Memory B cell (primary cell): ENCODE measurements at places on chromosomes 16 and 17.

GRCh38 chr16:87970186-87970585 is 19.0 kb downstream of the BANP start:
- H3K27me3 ChIP-seq: no peaks in the 10 kb centered on the region
- no peak for DNase-seq
- peaks cover 35% of the 10 kb centered on the region for H3K36me3 ChIP-seq
- H3K27ac ChIP-seq: no peak overlapping the region

DNA sequence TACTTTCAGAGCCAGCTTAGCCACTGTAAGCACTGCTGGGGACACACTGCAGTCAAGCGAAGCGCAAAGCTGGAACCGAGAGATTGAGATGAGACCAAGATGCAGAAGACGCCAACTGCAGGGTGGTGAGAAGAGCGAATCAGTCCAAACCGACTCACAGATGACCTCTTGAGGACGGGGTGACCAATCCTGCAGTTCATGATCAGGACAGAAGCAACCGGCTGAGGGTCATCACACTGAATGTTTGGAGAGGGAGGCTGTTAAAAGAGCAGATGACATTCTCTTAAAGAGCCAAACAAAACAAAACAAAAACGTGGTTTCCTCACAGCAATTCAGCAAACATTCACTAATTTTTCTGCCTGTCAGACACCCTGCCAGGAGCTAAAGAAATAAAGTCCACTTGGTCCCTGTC is 8.5 kb downstream of the HASPIN start:
- H3K36me3 ChIP-seq: no peaks in the 10 kb centered on the region
- H3K4me1 ChIP-seq: peaks cover 26% of the 10 kb centered on the region
- H3K27me3 ChIP-seq: no peaks in the 10 kb centered on the region
- peak overlapping the region; percentile 42 for H3K27ac ChIP-seq
- DNase-seq: no peak

DNA sequence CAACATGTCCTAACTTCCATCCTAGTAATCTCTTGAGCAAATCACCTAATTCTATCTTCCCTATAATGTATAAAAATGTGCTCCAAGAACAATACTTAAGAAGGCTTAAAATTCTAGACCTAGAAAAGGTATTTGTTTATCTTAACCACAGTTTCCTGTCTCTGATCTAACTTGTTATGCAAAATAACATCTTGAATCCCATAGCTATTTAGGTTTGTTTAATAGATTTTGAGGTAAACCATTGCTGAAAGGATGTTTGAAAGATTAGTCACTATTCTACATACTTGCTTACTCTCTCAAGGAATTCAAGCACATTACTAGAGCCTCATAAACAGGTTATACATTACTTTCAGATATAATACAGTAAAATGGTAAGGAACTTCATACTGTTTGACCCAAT is 13.0 kb downstream of the CA10 start:
- no peak overlapping the region for H3K4me3 ChIP-seq
- no peak for DNase-seq
- no peaks in the 10 kb centered on the region for H3K27me3 ChIP-seq
- no peaks in the 10 kb centered on the region for H3K4me1 ChIP-seq

DNA sequence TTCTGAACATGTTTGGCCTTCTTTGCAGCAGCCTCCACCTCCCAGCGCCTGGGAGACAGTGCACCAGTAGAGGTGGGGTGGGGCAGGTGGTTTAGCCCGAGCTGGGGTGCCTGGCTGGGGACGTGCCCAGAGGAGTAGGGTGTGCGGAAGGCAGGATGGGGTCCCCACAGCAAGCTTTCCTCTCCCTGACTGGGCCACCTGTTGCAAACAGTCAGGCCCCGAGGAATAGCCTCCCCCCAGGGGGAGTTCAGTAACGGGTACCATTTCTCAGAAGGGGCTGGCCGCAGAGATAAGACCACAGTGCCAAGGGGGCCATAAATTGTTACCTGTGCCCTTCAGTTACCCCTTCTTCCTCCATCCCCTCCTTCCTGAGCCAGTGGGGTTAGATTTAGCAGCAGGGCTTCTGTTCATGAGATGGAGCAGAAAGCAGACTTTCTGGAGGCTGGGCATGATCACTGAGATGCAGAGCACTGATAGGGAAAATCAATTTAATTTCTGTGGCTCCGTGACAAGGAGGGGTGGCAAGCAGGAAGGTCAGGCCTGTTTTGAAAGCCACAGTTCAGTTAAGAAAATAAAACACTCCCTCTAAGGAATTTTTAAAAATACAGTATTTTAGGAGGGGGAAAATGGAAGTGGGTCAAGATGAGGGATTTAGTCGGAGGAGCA is 181.9 kb downstream of the MSI2 start:
- H3K36me3 ChIP-seq: peaks cover 9% of the 10 kb centered on the region
- H3K27me3 ChIP-seq: no peaks in the 10 kb centered on the region
- no peak overlapping the region for H3K27ac ChIP-seq
- H3K4me3 ChIP-seq: no peak overlapping the region
- DNase-seq: no peak

- H3K4me3 ChIP-seq: no peak overlapping the region
- no peak overlapping the region for H3K27ac ChIP-seq
- no peaks in the 10 kb centered on the region for H3K36me3 ChIP-seq
- no peaks in the 10 kb centered on the region for H3K4me1 ChIP-seq
These were observed 335.9 kb downstream of the TMEM114 start for GRCh38 chr16:8254405-8254804.

- H3K4me3 ChIP-seq: peak overlapping the region; percentile 91
- no peaks in the 10 kb centered on the region for H3K27me3 ChIP-seq
- peak overlapping the region; percentile 99 for H3K27ac ChIP-seq
- peaks cover 2% of the 10 kb centered on the region for H3K36me3 ChIP-seq
These were observed 524 bp downstream of the STRADA start for GRCh38 chr17:63741143-63741407.

- no peak overlapping the region for H3K27ac ChIP-seq
- DNase-seq: no peak
- H3K36me3 ChIP-seq: peaks cover 4% of the 10 kb centered on the region
- no peaks in the 10 kb centered on the region for H3K4me1 ChIP-seq
These were observed 65.7 kb upstream of the NPEPPS start for GRCh38 chr17:47465165-47465564.

- peak overlapping the region; percentile 90 for H3K4me3 ChIP-seq
- no peaks in the 10 kb centered on the region for H3K36me3 ChIP-seq
These were observed 746 bp downstream of the GNAO1 start for GRCh38 chr16:56191835-56192634.

DNA sequence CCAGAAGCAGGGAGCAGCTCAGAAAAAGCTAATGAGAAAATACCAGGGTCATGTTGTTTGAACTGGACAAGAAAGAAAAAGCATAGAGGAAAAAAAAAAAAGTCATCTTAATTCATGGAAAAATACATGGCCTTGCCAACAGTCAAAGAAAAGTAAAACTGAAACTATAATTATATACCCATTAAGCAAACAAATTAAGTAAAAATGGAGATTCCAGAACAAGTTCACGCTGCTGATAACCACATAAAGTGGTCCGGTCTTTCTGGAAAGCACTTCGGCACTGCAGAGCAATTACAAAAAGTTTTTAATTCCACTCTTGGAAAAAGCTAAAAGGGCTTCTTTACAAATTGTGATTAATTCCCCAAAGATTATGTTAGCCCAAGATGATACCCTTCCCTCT is 12.4 kb upstream of the P2RX5 start:
- no peaks in the 10 kb centered on the region for H3K27me3 ChIP-seq
- H3K4me1 ChIP-seq: peaks cover 39% of the 10 kb centered on the region
- no peak overlapping the region for H3K4me3 ChIP-seq
- no peak overlapping the region for H3K27ac ChIP-seq
- peaks cover 6% of the 10 kb centered on the region for H3K36me3 ChIP-seq
